MV-4-11 (cell line): ENCODE measurements at places on chromosomes 3 and 15.

- no peak for DNase-seq
Measured at GRCh38 chr3:134630506-134630905, 20.3 kb downstream of the KY start.

- no peak for DNase-seq
Measured at GRCh38 chr3:186261638-186262037, 100.4 kb downstream of the DGKG start.

GRCh38 chr3:124607163-124607562 lies 123.1 kb upstream of the UMPS start:
- no peak for DNase-seq

DNA sequence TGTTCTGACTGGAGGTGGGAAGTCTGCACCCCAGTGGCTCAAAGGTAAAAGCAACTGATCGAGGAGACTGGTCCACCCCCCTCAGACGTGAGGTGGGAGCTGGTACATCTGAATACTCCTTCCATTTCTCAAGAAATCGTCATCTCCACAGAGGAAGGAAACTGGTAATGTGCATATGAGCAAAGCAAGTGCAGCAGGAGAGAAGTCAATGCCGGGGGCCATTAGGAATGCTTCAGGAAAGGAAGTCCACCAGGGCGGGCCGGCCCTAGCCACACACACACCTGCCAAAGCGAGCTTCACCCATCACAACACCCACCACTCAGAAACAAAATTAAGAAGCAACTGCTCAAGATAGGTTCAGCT lies 8.5 kb downstream of the TBC1D2B start:
- DNase-seq = no peak

DNA sequence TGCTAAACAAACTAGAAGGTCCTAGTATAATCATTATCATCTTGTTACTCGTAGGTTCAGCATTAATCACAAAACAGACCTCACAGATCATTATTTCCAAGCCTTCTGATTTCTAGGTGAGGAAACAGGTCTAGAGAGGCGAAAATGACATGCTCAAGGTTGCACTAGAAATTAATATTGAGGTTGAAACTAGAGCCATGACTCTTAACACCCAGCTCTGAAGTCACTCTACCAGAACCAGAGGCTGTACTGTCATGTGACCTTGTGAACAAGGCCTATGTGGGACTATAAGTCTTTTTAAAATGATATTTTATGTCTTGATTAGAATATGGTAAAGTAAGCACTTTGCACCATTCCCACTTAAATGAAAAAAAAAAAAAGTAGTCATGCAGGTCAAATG lies 23.8 kb upstream of the FGF12 start:
- no peak for DNase-seq

DNA sequence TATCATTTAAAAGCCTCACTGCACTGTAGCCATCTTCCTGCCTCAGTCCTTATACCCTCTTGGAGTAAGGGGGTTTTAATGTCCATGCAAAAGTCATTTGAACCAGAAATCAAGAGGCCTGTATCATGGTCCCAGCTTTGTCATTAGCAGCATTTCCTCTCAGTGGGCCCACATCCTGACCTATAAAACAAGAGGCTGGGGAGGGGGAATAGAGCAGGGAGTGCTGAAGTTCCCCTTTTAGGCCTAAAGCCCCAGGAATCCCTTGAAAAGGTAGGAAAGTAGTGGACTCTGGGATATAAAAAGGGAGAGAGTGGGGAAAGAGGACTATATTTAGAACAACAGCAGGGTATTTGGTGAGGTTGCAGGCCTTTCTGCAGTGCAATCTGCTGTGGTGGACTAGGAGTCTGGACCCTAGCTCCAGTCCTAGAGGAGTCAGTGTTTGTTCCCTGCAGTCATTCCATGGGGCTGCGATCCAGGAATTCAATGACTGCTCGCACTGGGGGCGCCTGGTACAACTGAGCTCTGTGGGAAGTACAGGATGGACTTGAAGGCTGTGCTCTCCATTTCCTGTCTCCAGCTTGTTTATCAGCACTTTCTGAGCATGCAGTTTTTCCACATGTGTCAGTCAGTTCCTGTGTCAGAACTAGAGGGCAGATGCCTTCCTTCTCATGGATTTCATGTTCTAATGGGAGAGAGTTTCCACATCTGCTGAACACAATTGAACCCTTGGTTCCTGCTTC lies 46.8 kb downstream of the PDHB start:
- no peak for DNase-seq

- peak; percentile 54 for DNase-seq
Measured at GRCh38 chr3:52851348-52851747, 16.5 kb upstream of the MUSTN1 start.

DNA sequence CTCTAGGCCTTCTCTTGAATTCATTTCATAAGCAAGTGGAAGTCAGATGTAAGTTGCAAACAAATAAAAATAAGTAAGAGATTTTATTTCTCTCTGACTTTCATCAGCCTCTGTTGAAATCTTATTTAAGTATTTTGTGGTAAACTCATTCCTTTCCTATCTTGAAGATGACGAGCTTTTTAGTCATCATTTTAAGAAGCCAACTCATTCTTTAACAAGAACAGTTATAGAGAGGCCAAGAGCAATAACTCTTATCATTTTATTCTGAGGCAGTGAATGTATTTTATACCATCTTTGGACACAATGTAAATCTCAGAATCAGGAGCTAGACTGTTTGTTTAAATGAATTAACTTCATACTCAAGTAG lies 147.5 kb upstream of the MBNL1 start:
- no peak for DNase-seq
